ENCODE measurements at places on chromosomes 7 and 10.
A peak's percentile ranks its signal among the peaks of the same experiment; 100 is the strongest.

- no peak for DNase-seq
Observed at GRCh38 chr10:79354141-79354540, 6.9 kb downstream of the PPIF start.

DNA sequence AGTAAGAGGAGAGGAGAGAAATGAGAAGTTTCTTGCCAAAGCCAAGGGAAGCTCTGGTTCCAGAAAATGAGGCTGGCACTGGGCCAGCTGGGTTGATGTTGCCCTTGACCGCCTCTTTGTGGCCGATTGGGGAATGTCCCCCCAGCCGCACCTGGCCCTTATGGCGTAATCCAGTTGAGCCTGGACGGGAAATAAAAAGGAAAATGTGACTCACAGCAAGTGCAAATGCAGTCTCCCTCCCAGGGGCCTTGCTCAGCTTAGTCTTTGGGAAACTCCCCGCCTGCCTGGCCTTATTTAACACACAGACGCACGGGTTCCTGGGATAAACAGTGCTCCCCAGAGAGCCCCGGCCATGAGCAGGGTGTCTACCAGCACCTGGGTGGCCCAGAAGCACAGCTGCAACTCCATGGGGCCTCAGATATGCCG is 174.8 kb downstream of the KIAA1217 start:
- peak; percentile 8 for DNase-seq

DNA sequence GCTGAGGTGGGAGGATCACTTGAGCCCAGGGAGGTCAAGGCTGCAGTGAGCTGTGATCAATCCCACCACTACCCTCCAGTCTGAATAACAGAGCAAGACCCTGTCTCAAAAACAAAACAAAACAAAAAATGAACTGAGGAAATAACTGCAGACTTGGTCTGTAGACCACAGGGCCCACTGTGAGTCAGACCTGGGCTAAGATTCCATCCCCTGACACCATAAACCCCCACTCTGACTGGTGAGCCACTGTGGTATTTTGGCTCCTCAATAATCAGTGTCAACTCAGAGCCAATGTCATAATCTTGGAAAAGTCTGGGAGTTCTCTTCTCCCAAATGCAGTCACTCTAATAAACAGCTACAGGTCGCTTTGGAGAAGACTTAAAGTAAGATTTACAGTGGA is 24.0 kb upstream of the ERCC6 start:
- DNase-seq, result no peak

GRCh38 chr7:128805225-128805624 is 13.5 kb downstream of the CCDC136 start:
- no peak for DNase-seq

DNA sequence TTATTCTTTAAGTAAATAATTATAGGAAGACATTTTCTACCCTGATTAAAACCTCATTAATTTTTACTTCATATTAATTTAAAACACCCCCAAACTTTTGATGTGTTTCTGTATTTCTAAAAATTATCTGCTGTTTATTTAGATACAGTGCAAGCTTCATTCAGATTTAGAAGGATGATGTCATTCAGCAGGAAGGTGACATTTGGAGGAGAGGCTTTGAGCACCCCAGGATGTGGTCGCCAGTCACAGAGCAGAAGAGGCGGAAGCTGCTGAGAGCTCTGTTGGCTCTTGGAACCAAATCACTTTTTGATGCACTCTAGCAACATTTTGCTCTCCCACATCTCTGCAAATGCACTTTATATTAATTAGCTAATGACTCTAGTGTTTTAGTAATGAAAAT is 233.9 kb upstream of the CACNA2D1 start:
- peak; percentile 61 for DNase-seq

DNA sequence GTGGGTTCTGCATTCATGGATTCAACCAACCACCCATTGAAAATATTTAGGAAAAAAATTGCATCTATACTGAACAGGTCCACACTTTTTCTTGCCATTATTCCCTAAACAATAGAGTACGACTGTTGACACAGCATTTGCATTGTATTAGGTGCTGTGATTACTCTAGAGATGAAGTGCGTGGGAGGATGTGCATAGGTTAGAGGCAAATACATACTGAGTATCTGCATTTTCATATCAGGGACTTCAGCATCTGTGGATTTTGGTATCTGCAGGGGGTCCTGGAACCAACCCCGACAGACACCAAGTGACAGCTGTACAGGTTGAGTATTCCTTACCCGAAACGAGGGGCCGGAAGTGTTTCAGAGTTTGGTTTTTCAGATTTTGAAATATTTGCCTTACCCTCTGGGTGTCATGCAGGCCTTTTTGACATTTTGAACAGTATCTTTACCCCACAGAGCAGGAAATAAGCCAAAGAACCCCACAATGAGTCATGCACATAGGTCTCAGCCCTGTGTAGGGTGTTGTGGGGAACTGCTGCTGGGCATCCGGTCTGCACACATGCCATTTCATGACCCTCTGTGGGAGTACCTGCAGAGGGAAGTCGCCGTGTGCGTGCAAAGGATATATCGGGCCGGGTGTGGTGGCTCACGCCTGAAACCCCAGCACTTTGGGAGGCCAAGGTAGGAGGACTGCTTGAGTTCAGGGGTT is 14.5 kb downstream of the NUDT5 start:
- DNase-seq, result peak; percentile 77

- peak; percentile 55 for DNase-seq
Observed at GRCh38 chr7:13850185-13850752, 139.2 kb downstream of the ETV1 start.

- DNase-seq, result no peak
Observed at GRCh38 chr7:20307901-20308300, 22.8 kb upstream of the ITGB8 start.

GRCh38 chr7:45897042-45897690 is 8.9 kb downstream of the IGFBP1 start:
- no peak for DNase-seq

GRCh38 chr7:50664461-50664922 is 99.3 kb upstream of the DDC start:
- no peak for DNase-seq

DNA sequence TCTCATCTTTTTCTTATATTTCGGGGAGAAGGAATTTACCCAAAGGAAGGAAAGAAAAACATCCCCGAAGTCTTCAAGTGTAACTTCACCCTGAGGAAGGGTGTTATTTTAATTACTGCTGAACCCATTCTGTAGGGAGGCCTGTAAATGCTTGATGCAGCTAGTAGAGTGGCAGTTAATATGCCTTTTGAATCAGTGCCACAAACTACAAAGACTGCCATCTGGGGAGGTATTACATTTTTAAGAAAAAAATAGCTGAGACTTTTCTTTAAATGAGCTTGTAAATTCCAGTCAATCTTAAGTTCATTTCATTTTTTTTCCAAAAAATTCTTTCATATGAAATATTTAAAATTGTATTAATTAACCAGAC is 233.1 kb upstream of the FERD3L start:
- no peak for DNase-seq

GRCh38 chr7:74199551-74200355 is 10.1 kb upstream of the LAT2 start:
- no peak for DNase-seq

DNA sequence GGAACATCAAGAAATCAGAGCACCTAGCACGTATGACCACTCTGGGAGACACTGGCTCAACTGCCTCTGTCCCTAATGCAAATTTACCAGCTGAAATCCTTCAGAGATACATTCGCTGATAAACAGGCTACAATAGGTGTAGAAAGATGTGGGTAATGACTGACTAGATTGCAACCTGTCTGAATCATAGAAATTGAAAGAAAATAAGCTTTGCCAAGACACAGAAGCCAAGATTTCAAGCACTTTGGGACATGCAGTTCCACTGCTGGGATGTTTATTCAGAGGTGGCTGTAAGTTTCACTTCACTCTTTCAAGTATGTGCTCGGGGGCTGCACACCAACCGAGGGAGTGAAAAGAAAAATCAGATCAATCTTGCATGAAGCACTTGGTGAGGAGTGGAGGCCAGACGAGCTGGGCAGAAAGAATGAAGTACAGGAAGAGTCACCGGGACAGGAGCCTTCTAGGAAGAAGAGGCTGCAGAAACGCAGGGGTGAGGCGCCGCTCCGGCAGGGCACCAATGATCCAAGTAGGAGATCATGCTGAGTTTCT is 276.7 kb downstream of the PARD3 start:
- no peak for DNase-seq

- DNase-seq, result peak; percentile 45
Observed at GRCh38 chr7:142459551-142459963, 201.7 kb upstream of the PRSS58 start.

- DNase-seq, result no peak
Observed at GRCh38 chr7:136446751-136447150, 421.7 kb upstream of the CHRM2 start.

GRCh38 chr10:102240467-102241031 is 763 bp downstream of the PITX3 start:
- no peak for DNase-seq

DNA sequence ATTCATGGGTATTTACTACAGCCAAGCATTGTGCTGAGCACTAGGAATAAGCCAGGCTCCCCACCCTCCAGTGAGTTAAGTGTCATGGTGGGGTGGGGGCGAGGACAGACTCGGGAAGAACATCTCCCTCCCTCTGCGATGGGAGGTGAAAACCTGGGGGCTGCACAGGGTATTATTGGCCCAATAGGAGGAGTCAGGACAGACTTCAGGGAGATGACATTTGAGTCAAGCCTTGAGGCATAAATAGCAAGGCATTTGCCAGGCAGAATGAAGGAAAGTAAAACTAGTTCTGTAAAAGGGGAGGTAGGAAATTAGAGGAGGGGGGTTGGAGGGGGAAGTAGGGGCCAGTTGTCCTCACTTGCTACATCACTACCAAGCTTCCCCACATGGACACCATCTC is 18.9 kb downstream of the NKX2-3 start:
- DNase-seq, result no peak

- DNase-seq, result no peak
Observed at GRCh38 chr10:6755781-6756460, 175.8 kb upstream of the PRKCQ start.

- DNase-seq, result no peak
Observed at GRCh38 chr7:842431-843031, 10.3 kb downstream of the SUN1 start.

DNA sequence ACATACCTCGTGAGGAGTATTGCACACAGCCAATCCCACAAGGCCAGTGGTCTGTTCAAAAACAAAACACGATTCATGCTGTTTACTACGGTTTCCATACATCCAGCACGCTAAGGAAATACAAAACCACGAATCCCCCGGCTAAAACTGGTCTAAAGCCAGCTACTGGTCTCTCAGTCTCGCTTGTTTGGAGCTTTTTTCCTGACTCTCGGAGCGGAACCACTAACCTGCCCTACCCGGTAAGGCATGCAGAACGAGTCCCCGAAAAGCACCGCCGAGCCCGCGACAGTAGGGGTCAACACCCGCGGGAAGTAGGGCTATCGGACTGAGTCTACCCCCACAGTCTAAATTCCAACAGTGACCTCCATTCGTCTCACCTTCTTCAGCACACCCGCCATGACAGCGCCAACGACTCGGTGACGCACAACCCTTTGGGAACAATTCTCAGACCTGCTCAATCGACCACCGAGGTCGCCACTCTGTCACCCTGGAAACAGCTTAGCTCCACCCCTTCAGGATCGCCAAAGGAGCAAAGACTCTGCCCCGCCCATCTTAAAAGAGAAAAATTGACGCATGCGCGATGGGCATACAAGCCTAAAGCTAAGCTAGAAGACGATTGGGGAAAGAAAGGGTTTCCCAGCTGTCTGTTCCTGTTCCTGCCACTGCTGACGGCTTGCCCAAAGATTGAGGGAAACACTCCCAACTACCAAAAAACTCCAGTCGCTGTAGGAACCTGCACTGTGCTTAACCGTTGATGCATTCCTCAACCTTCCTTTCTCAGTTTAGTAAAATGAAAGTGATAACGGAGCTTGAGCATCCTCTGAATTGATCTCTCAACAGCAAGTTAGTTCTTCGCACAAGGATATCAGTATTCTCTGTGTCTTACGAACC is at the start of gene NDUFA5:
TSS of gene NDUFA5 (minus strand) at position 421 of the 891 bp plus-strand sequence. CDS start at position 398, 23 bp downstream.
- peak; percentile 99 for DNase-seq

DNA sequence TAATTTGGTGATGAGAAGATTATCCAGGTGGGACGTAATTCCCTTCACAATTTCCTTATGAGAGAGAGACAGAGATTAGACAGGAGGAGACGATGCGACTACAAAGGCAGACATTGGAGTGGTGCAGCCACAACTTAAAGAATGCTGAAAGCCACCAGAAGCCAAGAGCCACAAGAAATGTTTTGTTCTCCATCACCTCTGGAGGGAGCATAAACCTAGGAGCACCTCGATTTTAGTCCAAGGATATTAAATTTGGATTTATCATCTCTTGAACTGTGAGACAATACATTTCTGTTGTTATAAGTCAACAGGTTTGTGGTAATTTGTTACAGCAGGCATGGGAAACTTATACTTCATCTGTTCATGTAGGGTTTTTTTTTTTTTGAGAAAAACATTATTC is 418.9 kb downstream of the DGKB start:
- no peak for DNase-seq

- no peak for DNase-seq
Observed at GRCh38 chr7:83410989-83411591, 237.8 kb downstream of the SEMA3E start.

GRCh38 chr7:158396982-158397862 is 190.4 kb downstream of the PTPRN2 start:
- DNase-seq, result no peak

DNA sequence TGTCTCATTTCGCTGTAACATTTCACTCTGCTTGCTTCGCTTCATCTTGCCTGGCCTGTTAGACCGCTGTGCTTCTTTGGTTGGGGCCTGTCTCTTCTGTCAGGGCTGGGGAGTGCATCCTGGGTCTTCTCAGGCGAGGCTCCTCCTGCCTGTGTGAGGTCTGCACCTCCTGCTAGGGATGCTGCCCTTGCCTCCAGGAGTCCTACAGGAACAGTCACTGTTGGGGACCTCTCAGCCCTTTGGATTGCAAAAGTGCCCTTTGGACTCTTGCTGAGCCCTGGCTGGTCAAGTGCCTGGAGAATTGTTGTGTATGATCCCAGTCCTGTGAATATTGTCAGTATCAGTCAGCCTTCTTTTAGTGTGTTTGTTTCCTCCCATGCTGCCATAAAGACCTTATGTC is 84.1 kb downstream of the MDFIC start:
- DNase-seq, result no peak

Data from activated CD4-positive, alpha-beta T cell treated with anti-CD3 and anti-CD28 coated beads, Interleukin-2, amount 10 ng/mL, durations not matched to agents 7 days and 5 days (primary cell).